ENCODE measurements at places on chromosomes 5 and 9.

GRCh38 chr5:15797116-15797515 is 297.1 kb downstream of the FBXL7 start:
- DNase-seq, result no peak

DNA sequence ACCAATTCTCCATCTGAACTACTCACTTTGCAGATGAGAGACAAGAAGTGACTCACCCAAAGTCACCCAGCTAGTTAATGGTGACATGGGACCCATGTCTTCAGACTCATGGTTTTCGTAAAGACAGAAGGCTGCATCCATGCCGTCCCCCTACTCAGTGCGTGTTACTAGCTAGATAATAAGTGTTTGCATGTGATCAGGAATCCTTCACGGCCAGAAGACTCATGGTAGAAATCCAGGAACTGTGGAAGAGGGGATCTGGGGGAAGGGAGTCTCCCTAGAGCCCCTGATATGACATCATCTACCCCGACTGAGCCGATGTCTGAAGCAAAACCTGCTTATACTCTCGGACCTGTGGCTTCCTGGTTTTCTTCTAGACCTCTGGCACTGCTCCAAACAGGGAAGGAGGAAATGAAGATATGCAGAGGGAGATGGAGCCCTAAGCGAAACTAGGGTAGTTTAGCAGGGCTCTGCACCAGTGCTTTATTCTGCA is 3.3 kb downstream of the RNF183 start:
- DNase-seq, result no peak

DNA sequence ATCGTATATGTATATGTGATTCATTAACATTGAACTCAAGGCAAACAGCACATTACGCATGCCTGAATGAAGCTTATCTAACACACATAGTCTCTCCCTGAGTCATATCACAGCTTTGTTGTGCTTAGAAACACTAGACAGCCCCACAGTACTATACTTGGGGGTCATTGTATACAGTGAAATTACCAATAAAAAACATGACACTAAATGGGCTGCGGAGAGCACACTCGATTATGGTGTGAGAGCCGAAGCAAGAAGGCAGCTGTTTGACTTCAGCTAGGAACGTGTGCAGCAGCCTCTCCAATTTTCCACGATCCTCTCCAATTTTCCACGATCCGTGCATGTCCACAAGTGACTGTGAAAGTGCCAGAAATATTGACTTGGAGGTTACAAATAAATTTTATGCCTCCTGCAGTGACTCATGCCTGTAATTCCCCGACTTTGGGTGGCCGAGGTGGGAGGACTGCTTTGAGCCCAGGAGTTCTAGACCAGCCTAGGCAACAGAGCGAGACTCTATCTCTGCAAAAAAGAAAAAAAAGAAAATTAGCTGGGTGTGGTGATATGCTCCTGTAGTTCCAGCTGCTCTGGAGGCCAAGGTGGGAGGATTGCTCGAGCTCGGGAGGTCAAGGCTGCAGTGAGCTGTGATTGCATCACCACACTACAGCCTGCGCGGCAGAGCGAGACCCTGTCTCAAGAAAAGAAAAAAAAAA is 102.4 kb downstream of the DAPK1 start:
- no peak for DNase-seq

GRCh38 chr5:107687937-107688336 is 17.2 kb upstream of the EFNA5 start:
- DNase-seq, result no peak

DNA sequence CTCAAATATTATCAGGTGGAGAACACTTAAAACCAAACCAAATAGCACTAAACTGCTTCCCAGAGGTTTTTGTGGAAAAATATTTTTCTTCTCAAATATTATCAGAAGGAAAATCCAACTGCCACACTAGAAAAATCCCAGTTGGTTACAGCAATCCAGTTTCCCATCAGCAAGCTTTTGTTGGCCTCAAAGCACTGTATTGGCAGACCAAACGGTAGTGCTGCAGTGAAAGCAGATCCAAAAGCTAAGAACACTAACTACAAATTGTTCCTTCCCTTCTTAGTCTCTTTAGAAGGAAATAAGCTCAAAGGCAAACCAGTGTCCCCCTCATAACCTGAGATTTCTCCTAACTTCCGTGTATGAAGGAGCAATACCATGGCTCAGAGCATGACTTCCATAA is 105.3 kb downstream of the TRIM36 start:
- no peak for DNase-seq

DNA sequence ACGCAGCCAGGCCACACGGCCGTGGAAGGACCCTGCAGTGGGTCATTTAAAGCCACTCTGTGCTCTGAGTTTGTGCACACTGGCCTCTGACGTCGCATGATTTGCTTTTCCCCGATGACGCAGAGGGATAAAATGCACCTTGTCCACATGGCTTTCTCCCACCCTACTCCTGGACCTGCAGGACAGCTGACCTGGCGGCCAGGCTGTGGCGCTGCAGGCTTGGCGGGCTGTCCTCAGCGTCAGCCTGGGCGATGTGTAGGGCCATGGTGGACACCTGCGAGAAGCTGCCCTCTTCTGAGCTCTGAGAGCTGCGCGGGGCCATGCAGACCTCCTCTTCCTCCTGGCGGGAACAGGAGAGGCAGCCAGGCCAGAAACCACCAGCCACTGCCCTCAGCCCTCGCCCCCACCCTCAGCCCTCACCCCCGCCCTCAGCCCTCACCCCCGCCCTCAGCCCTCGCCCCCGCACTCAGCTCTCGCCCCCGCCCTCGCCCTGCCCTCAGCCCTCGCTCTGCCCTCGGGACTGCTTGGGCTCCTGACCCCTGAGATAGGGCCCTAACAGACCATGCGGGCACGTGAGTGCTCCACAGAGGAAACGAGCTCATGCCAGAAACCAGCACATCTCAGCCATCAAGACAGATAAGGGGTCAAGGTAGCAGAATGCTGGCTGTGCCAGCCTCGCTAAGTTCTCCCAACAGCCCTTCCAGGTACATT is 20.0 kb upstream of the SCGB3A1 start:
- DNase-seq, result no peak

DNA sequence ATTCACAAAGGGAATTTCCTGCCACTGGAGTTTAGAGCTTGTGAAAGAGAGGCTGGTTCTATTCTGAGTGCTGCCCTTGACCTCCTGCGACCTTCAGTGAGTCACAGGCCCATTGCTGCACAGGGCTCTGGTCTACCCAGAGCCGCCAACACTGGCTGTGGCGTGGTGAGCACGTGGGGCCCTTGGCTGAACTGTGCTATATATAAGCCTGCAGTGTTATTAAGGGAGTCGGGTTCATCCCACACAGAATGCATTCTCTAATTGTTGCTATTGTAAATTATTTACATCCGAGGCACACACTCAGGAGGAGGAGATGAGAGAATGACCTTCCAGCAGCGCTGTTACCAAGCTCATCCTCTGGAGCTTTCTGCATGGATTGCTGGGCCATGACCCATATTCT is 47.1 kb downstream of the BRINP1 start:
- DNase-seq, result no peak

DNA sequence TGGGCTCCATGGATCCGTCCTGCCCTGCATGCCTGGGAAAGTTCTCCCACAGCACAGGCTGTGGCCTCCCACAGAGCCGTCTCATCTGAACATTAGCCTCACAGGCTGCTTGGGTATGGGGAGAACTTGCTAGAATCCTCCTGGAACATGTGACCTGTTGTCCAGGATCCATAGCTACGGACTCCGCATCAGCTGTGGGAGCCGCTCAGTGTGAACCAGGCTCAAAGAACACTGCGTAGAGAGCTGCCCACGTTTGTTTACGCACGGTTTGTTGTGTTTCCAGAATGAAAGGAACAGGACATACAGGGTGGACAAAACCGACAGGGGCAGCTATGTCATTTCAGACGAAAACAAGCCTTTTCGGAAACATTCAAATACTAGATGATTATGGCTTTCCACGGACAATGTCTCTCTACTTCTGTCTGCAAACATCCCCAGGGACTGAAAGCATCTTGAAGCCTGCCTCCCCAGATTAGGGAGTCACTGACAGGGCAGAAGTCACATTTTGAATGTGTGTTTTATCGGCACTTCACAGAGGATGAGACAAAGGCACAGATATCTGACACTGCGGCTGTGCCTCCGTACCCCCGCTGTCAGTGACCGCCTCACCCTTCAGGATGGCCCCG is 390.3 kb downstream of the GADD45G start:
- no peak for DNase-seq

GRCh38 chr5:160850421-160850820 is 1.6 kb downstream of the ATP10B start:
- no peak for DNase-seq

DNA sequence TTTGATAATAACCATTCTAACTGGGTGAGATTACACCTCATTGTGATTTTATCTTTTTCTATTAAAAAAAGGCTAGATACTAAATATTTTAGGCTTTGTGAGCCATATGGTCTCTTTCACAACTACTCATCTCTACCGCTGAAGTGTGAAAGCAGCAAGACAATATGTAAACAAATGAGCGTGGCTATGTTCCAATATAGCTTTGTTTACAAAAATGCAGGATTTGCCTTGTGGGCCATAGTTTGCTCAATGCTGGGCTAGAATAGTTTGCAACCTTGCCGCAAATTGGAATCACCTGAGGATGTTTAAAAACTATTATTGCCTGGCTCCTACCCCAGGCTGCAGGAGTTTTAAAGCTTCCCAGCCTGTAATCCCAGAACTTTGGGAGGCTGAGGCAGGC is 10.2 kb upstream of the GPR150 start:
- no peak for DNase-seq

DNA sequence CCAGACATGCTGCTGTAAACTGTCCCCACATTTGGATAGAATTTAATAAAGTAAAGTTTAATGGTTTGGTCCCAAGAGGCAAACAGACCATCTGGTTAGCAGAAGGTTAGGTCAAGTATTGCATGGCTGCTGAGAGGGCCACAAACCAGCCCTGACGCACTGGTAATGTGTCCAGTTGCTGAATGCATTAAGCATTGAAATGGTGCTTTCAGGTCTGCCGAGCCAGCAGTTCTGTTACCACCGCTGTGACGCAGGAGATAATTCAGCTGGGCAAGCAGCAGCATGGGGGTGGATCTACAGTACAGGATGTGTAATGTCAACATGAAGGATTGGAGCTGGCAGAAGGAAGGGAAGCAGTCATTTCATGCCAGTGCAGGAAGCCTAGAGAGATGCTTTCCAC is 16.0 kb downstream of the ZNF462 start:
- DNase-seq, result peak; percentile 65

GRCh38 chr9:111598733-111599091 is 735 bp downstream of the PTGR1 start:
- DNase-seq, result no peak

GRCh38 chr5:145945620-145946111 is 9.3 kb downstream of the SH3RF2 start:
- no peak for DNase-seq

GRCh38 chr9:129319938-129320481 is 141.9 kb upstream of the IER5L start:
- no peak for DNase-seq

GRCh38 chr5:134465816-134466240 is 54.1 kb upstream of the CDKN2AIPNL start:
- DNase-seq, result peak; percentile 89

DNA sequence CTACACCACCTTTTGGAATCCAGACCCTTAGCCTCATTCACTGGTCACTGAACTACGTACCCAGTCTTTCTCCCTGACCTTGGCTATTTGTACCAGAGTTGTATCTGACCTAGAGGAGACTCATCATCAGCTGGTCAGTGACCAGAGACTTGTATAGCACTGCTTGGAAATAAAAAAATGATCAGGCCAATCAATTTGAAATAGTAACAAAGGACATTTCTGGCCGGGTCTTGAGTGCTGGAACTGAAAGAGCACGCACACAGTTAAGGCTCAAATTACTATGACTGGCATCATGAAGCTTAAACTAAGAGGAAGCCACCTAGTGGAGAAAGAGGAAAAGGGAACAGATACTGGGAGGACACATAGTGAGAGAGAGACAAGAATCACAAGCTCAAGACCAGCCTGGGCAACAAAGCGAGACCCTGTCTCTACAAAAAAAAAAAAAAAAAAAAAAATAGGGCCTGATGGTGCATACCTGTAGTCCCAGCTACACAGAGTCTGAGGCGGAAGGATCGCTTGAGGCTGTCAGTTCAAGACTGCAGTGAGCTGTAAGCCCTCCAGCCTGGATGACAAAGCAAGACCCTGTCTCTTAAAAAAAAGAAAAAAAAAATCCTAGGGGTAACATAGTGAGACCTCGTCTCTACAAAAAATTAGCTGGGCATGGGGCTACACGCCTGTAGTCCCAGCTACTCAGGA is 12.8 kb upstream of the SRP19 start:
- DNase-seq, result no peak

DNA sequence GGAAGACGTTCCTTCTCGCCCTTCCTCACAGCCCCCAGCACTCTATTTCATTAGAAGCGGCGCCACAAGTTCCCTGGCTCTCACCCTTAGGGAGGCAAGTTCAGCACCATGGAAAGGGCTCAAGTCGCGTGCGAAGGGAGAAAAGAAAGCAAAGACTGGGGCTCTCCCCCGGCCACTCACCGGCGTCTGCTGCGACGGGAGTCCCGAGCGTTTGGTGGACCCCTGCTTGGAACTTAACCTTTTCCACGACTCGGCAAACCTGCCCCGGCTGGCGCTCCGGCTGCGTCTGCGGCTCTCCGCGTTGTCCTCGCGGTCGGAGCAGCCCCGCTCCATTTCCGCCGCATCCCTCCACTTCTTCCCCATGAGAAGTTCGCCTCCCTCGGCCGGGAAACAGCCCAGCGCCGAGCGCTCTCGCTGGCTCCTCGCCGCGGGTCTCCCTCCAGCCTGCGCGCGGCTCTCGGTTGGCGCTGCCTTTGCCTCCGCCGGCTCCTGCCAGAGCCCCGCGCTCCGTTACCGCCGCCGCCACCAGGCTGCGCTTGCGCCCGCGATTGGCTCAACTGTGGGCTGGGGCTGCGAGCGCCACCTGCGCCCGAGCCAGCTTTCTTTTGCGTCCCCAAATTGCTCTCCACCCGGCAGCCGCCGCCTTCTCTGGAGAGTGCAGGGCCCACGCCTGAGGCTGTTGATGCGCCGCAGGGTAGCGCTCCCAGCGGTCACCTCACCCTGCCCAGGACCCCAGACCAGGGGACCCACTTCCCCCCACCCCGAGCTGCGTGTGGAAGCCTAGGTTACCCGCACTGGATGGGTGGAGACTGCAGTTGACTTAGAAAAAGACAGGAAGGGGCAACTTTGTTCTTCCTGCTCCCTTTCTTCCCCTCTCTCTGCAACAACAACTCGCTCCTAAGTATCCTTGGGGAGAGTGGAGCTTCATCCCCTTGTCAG is 321.6 kb downstream of the CEMIP2 start:
- DNase-seq, result no peak

DNA sequence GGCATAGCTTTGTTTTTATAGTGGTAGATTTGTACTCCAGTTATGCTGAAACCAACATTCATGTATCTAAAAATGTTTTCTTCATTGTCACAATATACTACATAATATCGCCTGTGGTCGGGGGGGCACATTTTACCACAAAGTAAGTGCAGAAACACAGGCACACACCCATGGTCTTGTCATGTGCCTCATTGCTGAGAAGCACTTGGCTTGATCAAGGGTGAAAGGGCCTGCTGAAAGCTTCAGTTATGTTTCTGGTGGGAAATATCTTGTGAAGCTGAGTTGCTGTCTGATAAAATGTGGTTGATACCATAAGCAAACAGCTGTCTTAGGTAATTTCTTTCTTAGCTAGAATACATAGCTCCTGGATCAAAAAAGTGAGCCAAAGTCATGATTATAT is 393.1 kb downstream of the MAN2A1 start:
- DNase-seq, result no peak
